Activated naive CD4-positive, alpha-beta T cell treated with anti-CD3 and anti-CD28 coated beads for 36 hours (primary cell): ENCODE measurements at places on chromosomes 11 and 22. TPM values are rescaled to one million over a fixed set of nuclear protein-coding genes. Genes with fewer than 3 reads are reported as not detected.

DNA sequence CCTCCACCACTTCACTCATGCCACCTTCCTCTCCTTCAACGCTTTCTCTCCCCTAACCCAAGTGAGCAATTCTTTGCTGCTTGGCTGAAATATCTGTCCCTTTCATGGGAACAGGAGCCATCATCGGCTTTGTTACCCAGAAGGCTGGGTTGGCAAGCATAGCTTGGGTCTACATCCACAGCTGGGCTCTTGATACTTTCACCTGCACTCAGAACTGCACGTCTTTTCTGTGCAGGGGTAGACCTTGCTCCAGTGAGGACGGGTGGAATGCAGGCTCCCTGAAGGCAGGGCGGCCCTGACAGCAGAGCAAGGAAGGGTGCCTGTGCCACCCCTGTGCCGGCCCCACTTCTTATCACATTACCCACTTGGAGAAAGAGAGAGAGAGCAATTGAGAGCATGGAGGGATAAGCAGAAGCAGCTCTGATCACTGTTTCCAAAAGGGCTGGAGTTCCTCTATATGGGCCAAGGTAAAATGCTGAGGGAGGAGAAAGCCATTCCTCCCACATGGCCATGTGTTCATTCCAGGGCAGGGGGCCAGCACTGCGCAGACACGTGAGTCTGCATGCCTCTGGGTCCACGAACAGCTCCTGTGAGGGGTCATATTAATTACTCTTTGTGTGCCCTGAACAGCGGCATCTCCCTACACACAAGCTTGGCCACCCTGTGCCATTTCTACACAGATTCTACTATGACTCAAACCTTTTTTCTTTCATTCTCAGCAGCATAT is 181.8 kb downstream of the BUD13 start:
- H3K4me1 ChIP-seq, result no peaks in the 10 kb centered on the region
- H3K27me3 ChIP-seq, result peaks cover 2% of the 10 kb centered on the region
- H3K36me3 ChIP-seq, result no peaks in the 10 kb centered on the region
- no peak for DNase-seq

GRCh38 chr22:46082633-46083032 is 67.7 kb upstream of the PPARA start:
- no peaks in the 10 kb centered on the region for H3K27me3 ChIP-seq
- H3K4me3 ChIP-seq, result no peak overlapping the region
- no peak overlapping the region for H3K27ac ChIP-seq
- DNase-seq, result no peak

DNA sequence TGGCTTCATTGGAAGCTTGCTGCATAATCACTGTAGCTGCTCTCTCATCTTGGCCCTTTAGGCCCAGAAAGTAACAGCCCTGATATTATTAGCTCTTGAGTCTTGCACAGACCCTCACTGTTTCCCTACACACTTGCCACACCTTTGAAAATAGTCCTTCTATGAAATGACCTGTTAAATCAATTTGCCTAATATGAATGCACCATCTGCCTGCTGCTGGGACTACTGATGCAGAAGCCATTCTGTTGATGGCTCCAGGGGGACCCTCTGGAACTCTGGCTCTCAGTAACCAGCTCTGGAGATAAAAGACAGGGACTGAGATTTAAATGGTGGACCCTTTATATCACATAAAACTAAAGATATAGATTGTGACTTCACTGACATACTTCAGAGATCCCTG is 14.7 kb upstream of the AMPD3 start:
- H3K27ac ChIP-seq, result no peak overlapping the region
- H3K4me3 ChIP-seq, result no peak overlapping the region
- no peaks in the 10 kb centered on the region for H3K27me3 ChIP-seq
- no peak for DNase-seq

- no peak overlapping the region for H3K27ac ChIP-seq
- DNase-seq, result no peak
- H3K36me3 ChIP-seq, result no peaks in the 10 kb centered on the region
- H3K4me1 ChIP-seq, result no peaks in the 10 kb centered on the region
- no peak overlapping the region for H3K4me3 ChIP-seq
Measured at GRCh38 chr11:28457481-28458065, 349.4 kb downstream of the METTL15 start.

TSGA10IP gene
- not detected for total RNA-seq

- no peaks in the 10 kb centered on the region for H3K4me1 ChIP-seq
- H3K36me3 ChIP-seq, result no peaks in the 10 kb centered on the region
- H3K27ac ChIP-seq, result no peak overlapping the region
- no peak for DNase-seq
- H3K27me3 ChIP-seq, result peaks cover 56% of the 10 kb centered on the region
Measured at GRCh38 chr22:48491451-48491941, 1336.2 kb downstream of the BRD1 start.

DNA sequence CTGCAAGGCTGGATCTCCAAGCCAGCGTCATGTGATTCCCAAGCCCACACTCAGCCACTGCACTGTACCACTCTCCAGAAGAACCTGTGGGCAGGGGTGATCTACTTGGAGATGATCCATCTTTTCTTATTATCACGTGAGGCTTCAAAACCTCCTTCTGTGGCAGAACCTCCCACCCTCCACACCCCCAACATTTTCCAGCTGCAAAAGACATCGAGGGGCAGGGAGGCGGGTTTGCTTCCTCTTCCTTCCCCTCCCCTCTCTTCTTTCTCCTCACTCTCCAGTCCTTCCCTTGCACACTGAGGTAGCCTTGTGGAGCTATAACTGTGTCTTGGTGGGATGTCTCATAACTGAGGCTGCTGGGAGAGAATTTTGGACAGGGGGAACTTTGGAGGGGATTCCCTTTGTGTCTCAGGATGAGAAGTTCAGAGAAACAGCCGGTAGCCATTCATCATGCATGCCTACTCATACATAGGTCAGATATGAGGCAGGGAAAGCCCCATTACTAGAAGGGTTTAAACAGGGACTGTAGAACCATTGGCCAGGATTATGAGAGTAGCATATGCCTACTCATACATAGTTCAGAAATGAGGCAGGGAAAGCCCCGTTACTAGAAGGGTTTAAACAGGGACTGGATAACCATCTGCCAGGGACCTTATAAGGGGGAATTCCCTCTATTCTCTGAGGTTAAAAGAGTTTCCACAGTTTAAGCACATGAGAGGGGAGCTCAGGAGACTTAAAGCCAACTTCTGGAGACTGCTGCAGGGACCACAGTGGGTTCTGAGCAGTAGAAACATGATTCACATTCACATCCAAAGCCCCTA is 420.7 kb upstream of the CADM1 start:
- DNase-seq, result peak; percentile 61
- no peak overlapping the region for H3K4me3 ChIP-seq
- no peaks in the 10 kb centered on the region for H3K36me3 ChIP-seq
- H3K27me3 ChIP-seq, result peaks cover 18% of the 10 kb centered on the region
- H3K27ac ChIP-seq, result no peak overlapping the region
- H3K4me1 ChIP-seq, result peaks cover 12% of the 10 kb centered on the region

GRCh38 chr11:113435190-113435968 is 39.8 kb downstream of the DRD2 start:
- H3K4me3 ChIP-seq, result no peak overlapping the region
- H3K27me3 ChIP-seq, result peaks cover 3% of the 10 kb centered on the region
- H3K27ac ChIP-seq, result no peak overlapping the region
- H3K4me1 ChIP-seq, result no peaks in the 10 kb centered on the region

GRCh38 chr22:31218565-31219262 is 6.6 kb downstream of the LIMK2 start:
- peaks cover 13% of the 10 kb centered on the region for H3K36me3 ChIP-seq
- no peaks in the 10 kb centered on the region for H3K27me3 ChIP-seq
- H3K27ac ChIP-seq, result peak overlapping the region; percentile 38
- no peak overlapping the region for H3K4me3 ChIP-seq
- DNase-seq, result no peak

DNA sequence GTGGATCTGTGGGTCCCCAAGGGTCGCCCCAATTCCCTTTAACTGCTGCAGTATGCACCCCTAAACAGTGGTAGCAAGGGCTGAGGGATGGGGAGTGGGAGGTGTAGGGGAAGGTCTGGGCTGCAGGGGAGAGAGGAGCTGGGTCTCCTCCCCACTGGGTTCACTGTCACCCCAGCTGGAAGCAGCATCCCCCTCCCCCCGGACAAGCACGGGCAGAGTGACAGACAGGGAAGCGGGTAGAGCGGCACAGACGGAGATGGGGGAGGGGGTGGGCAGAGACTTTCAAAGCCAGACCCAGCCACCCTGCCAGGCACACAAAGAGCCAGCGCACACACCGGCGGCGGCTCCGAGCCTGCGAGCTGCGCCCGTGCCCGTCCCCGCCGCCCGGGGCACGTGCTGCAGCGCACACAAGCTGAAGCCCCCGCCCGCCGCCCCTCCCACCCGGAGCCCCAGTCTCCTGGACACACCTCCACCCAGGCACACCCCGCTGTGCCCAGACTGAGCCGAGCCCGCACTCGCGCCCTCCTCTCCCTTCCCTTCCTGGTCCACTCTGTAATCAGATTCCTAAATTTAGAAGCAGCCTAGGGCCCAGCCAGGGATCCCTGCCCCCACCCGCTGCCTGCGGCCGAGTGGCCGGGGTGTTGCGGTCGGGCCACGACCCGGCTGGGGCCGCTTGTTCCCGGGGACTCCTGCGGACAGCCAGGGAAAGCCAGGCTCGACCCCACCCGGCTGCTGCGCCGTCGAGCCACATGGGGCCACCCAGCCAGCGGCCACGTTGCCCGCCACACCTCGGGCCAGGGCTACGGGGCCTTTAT is 935 bp upstream of the RCOR2 start:
- H3K4me1 ChIP-seq, result peaks cover 15% of the 10 kb centered on the region
- H3K27ac ChIP-seq, result no peak overlapping the region
- DNase-seq, result peak; percentile 46
- peak overlapping the region; percentile 56 for H3K4me3 ChIP-seq
- no peaks in the 10 kb centered on the region for H3K36me3 ChIP-seq

- peaks cover 23% of the 10 kb centered on the region for H3K36me3 ChIP-seq
- no peaks in the 10 kb centered on the region for H3K27me3 ChIP-seq
- no peak overlapping the region for H3K4me3 ChIP-seq
- H3K27ac ChIP-seq, result no peak overlapping the region
Measured at GRCh38 chr22:47176573-47177333, 414.3 kb downstream of the TBC1D22A start.
